ENCODE measurements at places on chromosomes 3 and 15.

- no peak for DNase-seq
Observed at GRCh38 chr3:55327131-55327920, 159.8 kb downstream of the WNT5A start.

GRCh38 chr15:48566668-48567067 lies 78.8 kb downstream of the FBN1 start:
- DNase-seq: no peak

DNA sequence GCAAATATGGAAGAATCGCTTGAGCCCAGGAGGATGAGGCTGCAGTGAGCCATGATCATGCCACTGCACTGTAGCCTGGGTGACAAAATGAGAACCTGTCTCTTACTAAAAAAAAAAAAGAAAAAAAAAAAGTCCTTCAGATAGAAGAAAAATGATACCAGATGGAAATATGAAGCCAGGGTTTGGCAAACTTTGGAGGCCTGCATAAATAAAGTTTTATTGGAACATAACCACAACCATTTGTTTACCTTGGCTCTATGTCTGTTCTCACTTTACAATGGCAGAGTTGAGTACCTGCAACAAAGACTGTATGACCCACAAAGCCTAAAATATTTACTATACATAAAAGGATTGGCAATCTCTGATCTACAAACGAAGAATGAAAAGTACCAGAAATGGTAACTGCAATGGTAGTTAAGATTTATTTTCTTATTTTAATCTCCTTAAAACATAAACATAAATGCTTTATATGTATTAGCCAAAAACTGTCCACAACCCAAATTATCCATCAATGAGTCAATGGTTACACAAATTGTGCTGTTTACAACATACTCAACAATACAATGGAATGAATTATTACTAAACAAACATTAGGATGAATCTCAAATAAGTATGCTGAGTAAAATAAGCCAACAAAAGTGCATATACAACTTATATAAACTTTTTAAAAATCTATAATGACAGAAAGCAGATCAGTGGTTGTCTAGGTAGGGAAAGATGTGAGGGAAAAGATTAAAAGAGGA lies 41.8 kb downstream of the GOLGB1 start:
- no peak for DNase-seq

- no peak for DNase-seq
Observed at GRCh38 chr15:35506272-35506870, 39.6 kb downstream of the DPH6 start.

GRCh38 chr3:77271711-77272110 lies 231.8 kb downstream of the ROBO2 start:
- no peak for DNase-seq

DNA sequence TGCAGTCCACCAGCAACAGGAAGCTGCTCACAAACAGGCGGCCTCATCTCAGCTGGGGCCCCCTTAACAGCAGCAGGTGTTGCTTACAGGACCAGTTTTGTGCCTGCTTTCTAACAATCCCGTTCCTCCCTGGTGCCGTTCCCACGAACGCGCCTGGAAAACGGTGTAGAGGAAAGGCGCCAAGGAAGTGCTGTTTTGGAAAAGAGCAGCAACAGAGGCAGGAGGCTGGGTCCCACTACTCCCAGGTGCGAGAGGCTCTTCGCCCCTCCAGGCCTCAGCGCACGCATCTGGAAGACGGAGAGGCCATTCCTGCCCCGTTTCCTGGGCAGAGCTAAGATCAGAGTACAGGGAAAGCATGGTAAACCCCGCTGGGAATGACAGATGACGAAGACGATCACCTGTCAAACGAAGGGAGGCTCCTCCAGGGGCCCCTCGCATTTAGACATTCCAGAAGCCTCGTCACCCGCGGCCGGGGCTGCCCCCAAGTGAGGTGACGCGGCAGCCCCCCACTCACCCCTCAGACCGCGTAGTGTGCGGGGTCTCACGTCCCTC lies 603 bp downstream of the SCAPER start:
- DNase-seq: no peak

- DNase-seq: no peak
Observed at GRCh38 chr3:140146668-140147067, 211.7 kb downstream of the CLSTN2 start.

DNA sequence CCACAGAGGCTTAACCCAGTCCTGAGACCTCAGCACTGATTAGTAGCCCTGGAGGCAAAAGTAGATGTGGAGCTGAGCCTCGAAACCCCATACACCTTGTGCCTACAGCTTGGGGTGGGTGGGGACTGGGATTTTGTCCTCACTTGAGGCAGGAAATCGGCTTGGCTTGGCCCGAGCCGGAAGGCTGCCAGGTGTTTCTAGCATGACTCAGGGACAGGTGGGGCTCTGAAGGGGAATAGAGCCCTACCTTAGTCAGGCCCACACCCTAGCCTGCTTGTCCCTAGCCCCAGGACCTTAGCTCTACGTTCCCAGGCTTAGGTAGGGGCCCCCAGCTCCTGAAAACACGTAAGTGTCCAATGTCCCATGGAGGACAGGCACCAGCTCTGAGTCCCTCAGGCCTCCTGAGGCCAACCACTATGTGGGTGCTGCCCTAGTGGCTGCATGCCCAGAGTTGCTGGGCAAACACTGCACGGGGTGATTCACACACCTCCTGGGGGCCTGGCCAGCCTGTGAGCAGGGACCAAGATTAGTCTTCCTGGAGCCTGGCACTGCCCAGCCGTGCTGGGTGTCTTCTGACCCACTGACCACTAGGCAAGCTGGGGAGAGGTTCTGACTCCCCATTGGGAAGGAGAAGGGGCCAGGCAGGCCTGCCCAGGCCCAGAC lies 3.1 kb downstream of the MST1R start:
- no peak for DNase-seq

- no peak for DNase-seq
Observed at GRCh38 chr3:119542168-119542767, 17.1 kb downstream of the CD80 start.

DNA sequence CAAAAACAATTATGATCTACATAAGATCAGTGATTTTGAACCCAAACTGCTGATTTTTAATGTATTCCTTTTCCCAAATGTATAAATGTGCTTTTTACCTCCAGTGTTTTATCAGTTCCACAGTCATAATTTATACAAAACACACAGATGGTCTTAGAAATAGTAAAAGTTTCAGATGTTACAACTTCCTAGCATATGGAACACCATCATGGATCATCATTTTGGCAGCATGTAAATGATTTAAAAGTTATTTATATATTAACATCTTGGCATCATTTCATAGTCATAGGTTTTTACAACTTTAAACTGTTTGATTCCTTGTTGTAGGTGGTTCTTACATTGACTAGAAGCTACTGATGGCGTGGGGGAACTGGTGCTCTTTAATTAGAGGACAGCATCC lies 1025.3 kb downstream of the ROBO1 start:
- DNase-seq: no peak

- no peak for DNase-seq
Observed at GRCh38 chr3:51819151-51819550, 40.1 kb upstream of the IQCF6 start.

DNA sequence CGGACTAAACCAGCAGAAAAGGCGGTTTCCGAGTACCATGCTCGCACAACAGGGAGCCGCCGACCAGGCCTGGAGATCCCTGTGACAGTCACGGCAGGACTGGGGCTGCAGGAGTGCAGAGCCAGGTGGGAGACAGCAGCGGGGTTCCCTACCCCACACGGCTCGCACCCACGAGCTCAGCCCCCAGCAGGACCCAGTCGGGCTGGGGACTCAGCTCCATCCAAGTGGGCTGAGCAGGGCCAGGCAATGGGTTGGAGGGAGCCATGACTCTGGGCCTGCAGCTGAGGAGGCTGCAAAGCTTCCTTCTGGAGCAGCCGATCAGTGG lies 15.8 kb downstream of the XXYLT1 start:
- DNase-seq: no peak

- DNase-seq: no peak
Observed at GRCh38 chr3:78402720-78403119, 1362.8 kb downstream of the ROBO2 start.

DNA sequence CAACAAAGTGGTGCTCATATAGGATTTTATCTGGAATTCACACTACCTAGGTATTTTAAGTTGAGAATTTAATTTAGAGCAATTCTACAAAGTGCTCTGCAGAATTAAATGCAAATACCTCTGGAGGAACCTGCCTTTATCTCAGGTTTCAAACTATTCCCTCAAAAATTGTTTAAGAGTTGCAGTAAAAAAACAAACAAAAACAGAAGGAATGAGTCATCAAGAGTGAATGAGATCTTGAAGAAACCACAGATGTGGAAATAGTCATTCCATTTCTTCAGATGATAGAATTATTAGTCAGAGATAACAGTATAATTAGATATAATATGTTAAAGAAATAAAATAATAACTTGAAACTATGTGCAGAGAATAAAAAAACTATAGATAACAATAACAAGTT lies 80.8 kb upstream of the SCN5A start:
- no peak for DNase-seq

GRCh38 chr15:82789491-82789890 lies 16.4 kb downstream of the FSD2 start:
- DNase-seq: no peak

- no peak for DNase-seq
Observed at GRCh38 chr15:74307827-74308811, 59.3 kb downstream of the CYP11A1 start.

DNA sequence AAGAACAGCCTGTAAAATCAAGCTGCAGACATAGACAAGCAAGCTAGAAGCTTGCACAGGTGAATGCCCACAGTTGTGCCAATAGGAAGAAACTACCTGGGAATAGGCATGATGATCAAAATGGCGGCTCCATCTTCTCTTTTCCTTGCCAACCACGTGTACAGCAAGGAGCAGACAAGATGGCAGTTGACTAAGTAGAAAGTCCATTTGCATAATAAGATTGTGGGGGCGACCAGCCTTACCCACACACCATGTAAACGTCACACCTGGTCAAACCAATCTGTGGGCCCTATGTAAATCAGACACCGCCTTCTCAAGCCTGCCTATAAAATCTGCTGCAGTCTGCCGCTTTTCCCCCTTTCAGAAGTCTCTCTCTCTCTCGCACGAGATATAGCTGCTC lies 25.1 kb upstream of the ANKRD34C start:
- DNase-seq: no peak

- DNase-seq: no peak
Observed at GRCh38 chr3:193391902-193392301, 13.3 kb upstream of the ATP13A5 start.

DNA sequence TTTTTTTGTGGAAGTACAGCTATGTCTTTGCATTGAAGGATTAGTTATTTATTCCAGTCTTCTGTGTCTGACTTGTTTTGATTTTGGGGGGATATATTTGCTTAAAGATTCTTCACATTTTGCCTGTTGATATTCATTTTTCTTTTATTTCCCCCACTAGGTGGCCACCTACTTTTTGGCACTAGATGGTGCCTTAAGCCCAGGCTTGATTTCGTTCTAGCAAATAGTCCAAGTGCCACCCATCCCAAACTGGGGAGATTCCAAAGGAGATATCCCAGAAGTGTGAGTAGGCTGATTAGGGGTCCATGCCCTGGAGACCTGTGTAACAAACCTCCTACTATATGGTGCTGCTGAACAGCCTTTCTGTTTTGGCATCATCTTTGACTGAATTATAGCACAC lies 80.0 kb upstream of the SPATA16 start:
- no peak for DNase-seq

- no peak for DNase-seq
Observed at GRCh38 chr15:70748281-70748747, 15.0 kb downstream of the UACA start.

DNA sequence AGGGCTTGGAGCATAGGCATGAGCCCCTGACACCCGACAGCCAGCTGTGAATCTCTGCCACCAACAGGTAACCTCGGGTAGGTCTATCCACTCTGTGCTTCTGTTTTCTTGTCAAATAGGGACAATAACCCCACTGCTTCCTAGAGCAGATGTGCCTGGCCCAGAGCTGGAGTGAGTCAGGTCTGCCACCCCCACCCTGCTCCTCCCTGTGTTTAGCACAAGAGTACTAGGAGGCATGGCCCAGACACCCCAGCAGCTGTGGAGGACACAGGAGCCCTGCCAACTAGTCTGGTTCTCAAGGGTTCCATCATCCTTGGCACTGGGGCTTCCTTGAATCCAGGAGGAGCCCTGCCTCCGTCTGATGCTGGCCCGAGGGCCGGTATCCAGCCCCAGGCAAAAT lies 33.7 kb upstream of the TMEM115 start:
- DNase-seq: no peak

GRCh38 chr3:122019493-122019892 lies 2.6 kb downstream of the ILDR1 start:
- no peak for DNase-seq

GRCh38 chr3:156300929-156301840 lies 180.8 kb downstream of the KCNAB1 start:
- no peak for DNase-seq

- DNase-seq: no peak
Observed at GRCh38 chr3:126025862-126026261, 56.9 kb downstream of the ROPN1B start.

GRCh38 chr3:86985181-86985826 lies 5.6 kb downstream of the VGLL3 start:
- DNase-seq: no peak

GRCh38 chr3:107994956-107995715 lies 95.7 kb downstream of the CD47 start:
- no peak for DNase-seq

DNA sequence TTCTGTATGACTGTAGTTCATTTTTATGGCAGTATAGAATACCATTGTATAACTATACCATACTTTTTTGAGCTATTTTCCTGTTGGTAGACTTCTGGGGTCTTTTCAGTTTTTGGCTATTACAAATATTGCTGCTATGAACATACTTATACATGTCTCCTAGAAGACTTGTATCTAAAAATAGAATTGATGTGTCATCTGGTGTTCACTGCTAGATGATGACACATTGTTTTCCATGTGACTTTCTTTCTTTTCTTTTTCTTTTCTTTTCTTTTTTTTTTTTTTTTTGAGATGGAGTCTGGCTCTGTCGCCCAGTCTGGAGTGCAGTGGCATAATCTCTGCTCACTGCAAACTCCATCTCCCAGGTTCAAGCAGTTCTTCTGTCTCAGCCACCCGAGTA lies 69.8 kb downstream of the SH3GL3 start:
- no peak for DNase-seq

DNA sequence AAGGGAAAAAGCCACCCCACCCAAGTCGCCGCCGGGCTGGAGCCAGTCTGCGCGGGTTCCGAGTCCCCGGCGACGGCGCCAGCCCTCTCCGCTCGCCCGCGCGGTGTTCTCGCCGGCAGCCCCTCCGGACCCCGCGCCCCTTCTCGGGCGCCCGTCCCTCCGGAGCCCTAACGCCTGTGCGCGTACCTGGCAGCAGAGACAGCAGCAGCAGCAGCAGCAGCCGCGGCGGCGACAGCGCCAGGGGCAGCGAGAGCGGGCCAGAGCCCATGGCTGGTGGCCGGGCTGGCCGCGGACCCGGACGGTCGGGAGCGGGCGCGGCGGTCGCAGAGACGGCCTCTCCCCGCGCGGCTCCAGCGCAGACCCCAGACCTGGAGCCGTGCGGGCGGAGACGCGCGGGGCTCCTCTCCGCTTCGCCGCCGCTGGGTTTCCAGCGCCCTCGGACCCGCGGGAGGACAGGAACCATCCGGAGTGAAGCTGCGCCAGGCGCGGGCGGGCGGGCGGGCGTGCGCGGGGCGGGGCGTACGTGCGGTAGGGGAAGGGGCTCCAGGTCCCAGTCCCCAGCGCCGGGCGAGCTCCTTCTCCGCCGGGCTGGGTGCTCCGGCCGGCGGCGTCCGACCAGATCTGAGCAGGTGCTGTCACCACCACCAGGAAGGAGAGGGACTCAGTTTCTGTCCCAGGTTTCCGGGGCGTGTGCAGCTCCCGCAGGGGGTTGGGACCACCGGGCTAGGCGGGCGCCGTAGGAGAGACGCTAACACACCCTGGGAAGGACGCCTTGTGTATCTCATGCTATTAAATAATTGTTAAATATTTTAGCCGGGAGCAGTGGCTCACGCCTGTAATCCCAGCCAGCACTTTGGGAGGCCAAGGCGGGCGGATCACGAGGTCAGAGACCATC lies at the start of gene CHRNA3:
TSS of gene CHRNA3 (minus strand) at position 470 of the 895 bp plus-strand sequence. CDS start at position 268, 202 bp downstream.
- no peak for DNase-seq
